ENCODE measurements at places on chromosomes 7 and 10.

DNA sequence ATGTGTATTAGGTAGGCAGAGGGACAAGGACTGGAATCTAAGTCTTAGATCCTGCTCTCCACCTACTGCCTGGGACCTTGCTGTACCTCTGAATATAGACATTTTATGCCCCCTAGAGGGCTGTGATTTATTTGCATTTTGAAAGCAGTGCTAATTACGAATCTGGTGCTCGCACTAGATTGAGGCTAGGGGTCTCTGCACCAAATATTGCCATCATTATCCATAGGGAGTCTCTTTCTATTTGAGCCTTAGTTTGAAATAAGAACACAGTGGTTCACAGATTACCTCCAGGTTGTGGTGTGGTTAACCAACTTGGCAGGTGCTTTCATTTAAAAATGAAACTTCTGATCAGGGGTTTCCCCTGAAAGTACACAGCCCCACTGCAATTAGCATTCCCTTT is 41.8 kb downstream of the CNNM1 start:
- no peak for DNase-seq

- DNase-seq, result no peak
These were observed 1001.9 kb upstream of the SORCS1 start for GRCh38 chr10:108166401-108166800.

- no peak for DNase-seq
These were observed 827 bp downstream of the CSTF2T start for GRCh38 chr10:51698473-51699063.

DNA sequence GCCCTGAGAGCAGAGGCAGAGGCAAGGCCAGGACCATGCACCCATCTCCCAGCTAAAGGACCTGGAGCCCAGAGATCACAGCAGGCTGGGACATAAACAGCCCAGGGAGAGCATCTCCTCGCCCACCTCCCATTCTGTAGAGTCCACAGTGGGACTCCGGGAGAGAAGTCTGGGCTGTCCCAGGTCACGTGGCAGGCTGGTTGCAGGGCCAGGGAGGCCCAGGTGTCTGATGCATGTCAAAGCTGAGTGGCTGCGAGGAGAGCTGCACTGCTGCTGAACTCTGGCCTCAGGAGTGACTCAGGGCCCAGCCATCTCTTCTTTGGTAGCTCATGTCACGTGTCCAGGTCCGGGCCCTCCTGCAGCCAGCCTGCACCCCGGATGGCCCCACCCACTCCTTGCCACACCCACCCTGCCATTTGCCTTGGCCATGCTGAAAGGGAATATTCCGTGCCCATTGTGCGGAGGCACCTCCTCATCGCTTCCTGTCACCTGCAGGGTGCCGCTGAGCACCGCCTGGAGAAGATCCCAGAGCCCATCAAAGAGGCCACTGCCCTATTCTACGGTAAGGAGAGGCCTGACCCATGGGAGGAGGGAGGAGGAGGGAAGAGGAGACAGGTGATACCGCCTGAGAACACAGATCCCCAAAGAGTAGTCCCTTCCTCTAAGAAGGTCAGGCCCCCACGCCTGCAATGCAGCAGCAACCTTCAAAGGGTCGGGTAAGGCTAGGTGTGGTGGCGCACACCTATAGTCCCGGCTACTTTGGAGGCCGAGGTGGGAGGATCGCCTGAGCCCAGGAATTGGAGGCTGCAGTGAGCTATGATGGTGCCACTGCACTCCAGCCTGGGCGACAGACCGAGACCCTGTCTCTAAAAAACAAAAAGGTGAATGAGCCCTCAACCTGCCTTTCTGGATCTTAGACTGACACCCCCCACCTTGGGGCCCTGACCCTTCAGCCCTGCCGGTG is 12.6 kb upstream of the SH2B2 start:
- DNase-seq, result no peak

- DNase-seq, result no peak
These were observed 6.9 kb downstream of the ITPRIP start for GRCh38 chr10:104331208-104331838.

GRCh38 chr10:30980951-30981616 is 50.6 kb downstream of the ZNF438 start:
- DNase-seq, result no peak

DNA sequence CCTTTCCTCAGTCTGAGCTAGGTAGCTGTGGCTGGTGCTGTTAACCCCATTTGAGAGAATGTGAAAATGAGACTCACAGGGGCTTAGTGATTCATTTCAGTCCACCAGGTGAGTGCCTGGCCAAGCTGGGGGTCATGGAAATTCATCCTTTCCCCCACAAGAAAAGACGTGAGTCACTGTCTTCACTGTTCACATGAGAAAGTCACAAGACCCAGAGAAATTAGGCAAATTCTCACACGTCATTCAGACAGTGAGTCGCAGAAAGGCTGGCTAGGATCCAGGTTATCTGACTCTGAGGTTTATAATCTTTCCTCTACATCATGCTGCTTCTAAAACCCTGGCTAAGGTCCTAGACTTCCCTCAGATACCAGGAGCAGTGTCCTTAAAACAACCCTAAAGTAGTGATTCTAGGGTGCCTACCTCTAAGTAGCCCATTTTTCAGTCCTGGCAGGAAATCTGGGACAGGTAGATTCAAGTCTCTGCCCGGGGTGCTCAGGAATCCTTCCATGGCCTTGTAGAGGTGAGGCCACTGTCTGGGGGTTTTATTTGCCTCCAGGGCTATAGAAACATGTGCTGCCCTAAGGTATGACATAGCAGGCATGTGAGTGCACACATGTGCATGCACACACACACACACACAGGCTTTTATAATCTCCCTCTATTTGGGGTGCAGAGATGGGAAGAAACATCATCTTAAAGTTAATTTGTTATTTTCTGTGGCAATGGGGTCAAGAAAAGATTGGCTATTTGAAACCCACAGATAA is 427.9 kb upstream of the CELF2 start:
- no peak for DNase-seq

GRCh38 chr10:20970044-20970443 is 72.9 kb upstream of the NEBL start:
- DNase-seq, result no peak

DNA sequence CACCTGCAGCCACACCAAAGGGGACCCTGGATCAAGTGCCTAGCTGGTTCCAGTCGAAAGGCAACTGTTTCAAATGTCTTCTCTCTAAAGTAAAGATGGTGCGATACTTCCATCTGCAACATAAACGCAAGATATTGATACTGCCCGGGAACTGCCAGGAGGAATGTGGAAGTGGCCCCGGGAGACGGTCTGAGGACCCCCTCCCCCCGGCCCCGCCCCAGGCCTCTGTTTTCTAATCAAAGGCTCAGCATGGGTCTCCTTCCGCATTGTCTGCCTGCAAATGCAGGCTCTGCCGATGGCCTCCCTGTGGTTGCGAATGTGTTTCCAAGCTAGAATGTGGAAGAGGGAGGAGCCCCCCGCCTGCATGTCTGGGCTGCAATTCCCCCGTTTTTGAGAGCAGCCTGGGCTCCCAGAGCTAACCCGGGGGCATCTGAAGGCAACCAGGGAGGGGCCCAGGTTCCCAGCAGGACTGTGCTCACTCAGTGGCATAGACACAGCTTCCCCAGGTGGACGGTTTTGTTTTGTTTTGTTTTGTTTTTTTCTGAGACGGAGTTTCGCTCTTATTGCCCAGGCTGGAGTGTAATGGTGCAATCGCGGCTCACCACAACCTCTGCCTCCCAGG is 223.9 kb upstream of the PPP2R2D start:
- DNase-seq, result no peak

DNA sequence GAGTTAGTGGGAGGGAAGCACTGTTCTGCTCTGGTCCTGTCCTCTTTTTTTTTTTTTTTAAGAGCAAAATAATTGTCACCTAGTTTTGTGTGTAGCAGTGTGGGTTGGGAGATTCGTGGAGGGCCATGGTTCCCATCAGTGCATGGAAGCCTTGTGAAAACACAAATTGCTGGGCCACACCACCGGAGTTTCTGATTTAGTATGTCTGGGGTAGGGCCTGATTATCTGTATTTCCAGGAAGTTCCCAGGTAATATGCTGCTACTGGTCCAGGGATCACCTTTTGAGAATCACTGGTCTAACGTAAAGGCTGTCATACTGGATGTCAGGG is 191.3 kb downstream of the GATA3 start:
- DNase-seq, result no peak

DNA sequence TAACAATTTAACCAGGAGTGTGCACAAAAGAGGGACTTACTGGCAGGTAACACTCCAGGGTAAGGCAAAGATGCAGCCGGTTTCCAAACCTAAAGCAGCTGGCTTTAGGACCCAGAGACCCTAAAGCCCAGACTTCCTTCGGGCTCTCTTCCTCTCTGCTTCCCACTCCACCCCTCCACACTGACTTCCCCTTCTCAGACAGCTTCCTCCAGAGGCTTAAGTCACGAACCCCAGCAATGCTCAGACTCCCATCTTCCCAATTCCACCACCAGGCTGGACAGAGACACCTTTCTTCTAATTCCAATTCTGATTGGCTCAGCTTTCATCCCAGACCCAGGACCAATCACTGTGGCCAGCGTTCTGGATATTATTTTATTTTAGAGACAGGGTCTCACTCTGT is 24.8 kb downstream of the STYXL1 start:
- peak; percentile 20 for DNase-seq

- no peak for DNase-seq
These were observed 20.5 kb downstream of the DKK1 start for GRCh38 chr10:52334595-52334994.

- no peak for DNase-seq
These were observed 16.1 kb upstream of the CUZD1 start for GRCh38 chr10:122861711-122862161.

- DNase-seq, result no peak
These were observed 182.2 kb downstream of the FGFR2 start for GRCh38 chr10:121416071-121416470.

DNA sequence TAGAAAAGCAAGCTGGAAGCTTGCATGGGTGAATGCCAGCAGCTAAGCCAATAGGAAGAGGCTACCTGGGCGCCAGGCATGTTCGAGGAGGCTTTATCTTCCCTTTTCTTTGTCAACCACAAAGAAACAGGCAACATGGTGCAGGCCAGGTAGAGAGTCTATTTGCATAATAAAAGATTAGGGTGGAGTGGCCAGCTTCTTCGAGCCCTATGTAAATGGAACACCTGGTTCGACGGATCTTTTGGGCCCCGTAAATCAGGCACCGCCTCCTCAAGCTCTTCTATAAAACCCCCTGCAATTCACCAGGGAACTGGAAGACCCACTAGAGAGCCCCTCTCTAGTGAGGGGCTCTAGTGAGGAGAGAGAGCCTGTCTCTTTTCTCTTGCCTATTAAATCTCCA is 1106.2 kb upstream of the CELF2 start:
- no peak for DNase-seq

DNA sequence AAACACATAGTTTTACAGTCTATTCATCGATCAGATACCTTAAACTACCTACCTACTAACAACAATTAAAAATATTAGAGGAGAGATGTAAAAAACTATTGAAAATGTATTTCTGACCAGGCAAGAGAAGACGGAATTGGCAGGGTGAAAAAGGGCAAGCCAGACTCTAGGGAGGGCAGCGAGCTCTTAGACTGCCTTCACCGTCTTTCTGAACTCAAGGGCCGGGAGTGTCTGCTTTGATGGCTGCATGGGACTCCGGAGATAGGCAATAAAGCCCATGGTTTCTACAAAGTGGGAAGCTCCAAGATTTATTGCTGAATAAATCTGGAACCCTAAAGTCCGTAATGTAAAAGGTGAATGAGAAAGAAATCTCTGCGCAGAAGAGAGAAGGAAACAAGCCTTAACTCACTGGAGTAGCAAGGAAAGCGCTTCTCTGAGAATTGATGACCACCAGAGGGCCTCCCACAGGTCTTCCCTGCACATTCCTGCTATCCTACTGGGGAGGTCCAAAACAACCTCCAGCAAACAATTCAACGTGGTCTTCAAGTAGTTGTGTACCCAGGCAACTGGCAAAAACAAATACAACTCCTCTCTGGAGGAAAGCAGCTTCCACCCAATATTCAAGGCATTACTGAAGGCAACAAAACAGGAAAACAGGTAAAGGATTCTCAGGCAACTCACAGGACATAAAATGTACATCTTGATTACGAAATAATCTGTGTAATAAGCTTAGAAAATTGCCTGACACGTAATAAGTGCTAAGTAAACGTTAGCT is 181.3 kb downstream of the SDK1 start:
- DNase-seq, result peak; percentile 6

GRCh38 chr7:12089951-12090756 is 120.9 kb upstream of the TMEM106B start:
- DNase-seq, result no peak

DNA sequence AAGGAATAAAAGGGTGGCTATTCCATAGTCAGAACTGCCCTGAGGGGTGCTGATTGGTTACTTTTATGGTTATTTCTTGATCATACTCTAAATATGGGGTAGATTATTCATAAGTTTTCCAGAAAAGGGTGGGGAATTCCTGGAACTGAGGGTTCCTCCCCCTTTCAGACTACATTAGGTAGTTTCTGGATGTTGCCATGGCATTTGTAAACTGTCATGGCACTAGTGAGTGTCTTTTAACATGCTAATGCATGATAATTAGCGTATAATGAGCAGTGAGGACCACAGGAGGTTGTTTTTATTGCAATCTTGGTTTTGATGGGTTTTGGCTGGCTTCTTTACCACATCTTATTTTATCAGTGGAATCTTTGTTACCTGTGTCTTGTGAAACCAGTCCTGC is 26.5 kb upstream of the POT1 start:
- DNase-seq, result no peak

- no peak for DNase-seq
These were observed 854 bp downstream of the CTBP2 start for GRCh38 chr10:125159486-125159931.

- no peak for DNase-seq
These were observed 49.5 kb downstream of the PIK3AP1 start for GRCh38 chr10:96670786-96671185.

DNA sequence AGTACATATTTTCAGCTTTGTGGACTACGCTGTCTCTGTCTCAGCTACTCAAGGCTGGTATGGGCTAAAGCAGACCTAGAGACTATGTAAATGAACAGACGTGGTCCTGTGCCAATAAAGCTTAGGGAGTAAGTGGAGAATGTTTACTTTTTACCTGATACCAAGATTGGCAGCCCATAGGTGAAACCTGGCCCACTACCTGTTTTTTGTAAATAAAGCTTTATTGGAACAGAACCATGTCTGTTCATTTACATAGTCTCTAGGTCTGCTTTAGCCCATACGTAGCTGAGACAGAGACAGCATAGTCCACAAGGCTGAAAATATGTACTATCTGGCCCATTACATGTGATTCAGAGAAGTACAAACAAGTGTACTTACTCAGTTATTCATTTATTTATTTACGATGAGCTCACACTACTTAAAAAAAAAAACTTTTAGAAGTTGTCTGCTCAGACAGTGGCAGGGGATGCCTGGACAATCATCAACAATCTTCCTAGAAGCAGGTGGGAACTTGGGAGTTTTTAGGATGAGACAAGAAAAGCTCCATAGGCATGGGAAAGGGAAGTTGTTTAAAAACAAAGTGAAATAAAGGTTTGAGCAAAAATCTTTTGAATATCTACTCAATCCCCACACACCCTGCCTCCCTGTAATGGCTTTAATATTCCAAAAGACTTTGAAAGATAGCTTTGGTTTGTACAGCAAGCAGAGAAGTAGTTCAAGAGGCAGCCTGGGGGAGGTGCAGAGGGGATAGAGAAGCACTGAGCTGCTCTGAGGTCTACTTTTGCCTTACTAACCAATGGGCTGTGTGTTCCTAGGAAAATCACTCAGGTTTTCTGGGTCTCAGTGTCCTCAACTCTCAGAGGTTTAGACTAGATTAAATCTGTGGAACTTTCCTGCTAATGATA is 114.4 kb upstream of the AFAP1L2 start:
- DNase-seq, result no peak

- DNase-seq, result no peak
These were observed 466 bp upstream of the DNAJB12 start for GRCh38 chr10:72355214-72355555.
